ENCODE measurements at places on chromosomes 7 and 10.

GRCh38 chr10:59432207-59432900, 70.0 kb upstream of the FAM13C start:
- DNase-seq = no peak

GRCh38 chr10:72759584-72759983, 67.6 kb downstream of the MCU start:
- no peak for DNase-seq

GRCh38 chr10:21318540-21319167, 206.8 kb downstream of the SKIDA1 start:
- no peak for DNase-seq

- DNase-seq = no peak
Observed at GRCh38 chr7:78399033-78399769, 600.6 kb downstream of the PHTF2 start.

GRCh38 chr10:10847387-10847786, 170.3 kb upstream of the CELF2 start:
- DNase-seq = no peak

- DNase-seq = no peak
Observed at GRCh38 chr7:132771301-132771730, 195.0 kb upstream of the PLXNA4 start.

- no peak for DNase-seq
Observed at GRCh38 chr10:109880886-109881768, 42.2 kb downstream of the XPNPEP1 start.

- peak; percentile 75 for DNase-seq
Observed at GRCh38 chr10:70652761-70653657, 19.3 kb upstream of the ADAMTS14 start.
